Uterine smooth muscle cell (primary cell): ENCODE measurements at places on chromosomes 2 and 18. TPM values are rescaled to one million over a fixed set of nuclear protein-coding genes. Genes with fewer than 3 reads are reported as not detected.

Gene FEV
- total RNA-seq: not detected in 2 replicates

Gene ADCY3
- total RNA-seq: 32.6 and 47.9 TPM in 2 replicates

Gene XIRP2
- 1.00 and 1.2 TPM in 2 replicates for total RNA-seq

Gene ZAP70
- total RNA-seq: 0.12 TPM in 1 of 2 replicates, not detected in the other

Gene CXCR4
- total RNA-seq: 0.11 and 0.25 TPM in 2 replicates

Gene UCN
- 0.22 and 1.00 TPM in 2 replicates for total RNA-seq

Gene CYP26B1
- 0.33 and 0.37 TPM in 2 replicates for total RNA-seq

Gene MAPK4
- total RNA-seq: not detected in 2 replicates

Gene SCN1A
- total RNA-seq: 0.11 and 0.75 TPM in 2 replicates

Gene FABP1
- not detected in 2 replicates for total RNA-seq

Gene CCDC74A
- 11.9 and 12.4 TPM in 2 replicates for total RNA-seq

Gene LRATD1
- total RNA-seq: 2.0 and 3.5 TPM in 2 replicates

Gene ACADL
- total RNA-seq: 0.11 and 0.50 TPM in 2 replicates

Gene AQP12B
- not detected in 2 replicates for total RNA-seq

Gene AKAIN1
- not detected in 2 replicates for total RNA-seq

Gene RESP18
- total RNA-seq: not detected in 2 replicates

Gene EIF2AK3
- total RNA-seq: 28.2 and 42.1 TPM in 2 replicates

Gene CPO
- total RNA-seq: 0.12 TPM in 1 of 2 replicates, not detected in the other

Gene UGT1A4
- total RNA-seq: not detected in 2 replicates

Gene TXNDC2
- 0.12 and 0.22 TPM in 2 replicates for total RNA-seq

Gene GPD2
- total RNA-seq: 90.5 and 172 TPM in 2 replicates

Gene PSD4
- total RNA-seq: 5.1 and 10.0 TPM in 2 replicates

Gene COL4A4
- total RNA-seq: 0.75 and 2.7 TPM in 2 replicates

Gene IL1B
- total RNA-seq: 0.77 and 1.7 TPM in 2 replicates

Gene ADRA2B
- total RNA-seq: under 0.01 TPM in 1 of 2 replicates, not detected in the other

Gene C2orf92
- 2.0 and 2.5 TPM in 2 replicates for total RNA-seq

Gene HSPD1
- total RNA-seq: 316 and 383 TPM in 2 replicates

Gene APCDD1
- total RNA-seq: not detected in 2 replicates

Gene ALK
- under 0.01 TPM in 1 of 2 replicates, not detected in the other for total RNA-seq
